ENCODE measurements at places on chromosomes 11 and 22.

DNA sequence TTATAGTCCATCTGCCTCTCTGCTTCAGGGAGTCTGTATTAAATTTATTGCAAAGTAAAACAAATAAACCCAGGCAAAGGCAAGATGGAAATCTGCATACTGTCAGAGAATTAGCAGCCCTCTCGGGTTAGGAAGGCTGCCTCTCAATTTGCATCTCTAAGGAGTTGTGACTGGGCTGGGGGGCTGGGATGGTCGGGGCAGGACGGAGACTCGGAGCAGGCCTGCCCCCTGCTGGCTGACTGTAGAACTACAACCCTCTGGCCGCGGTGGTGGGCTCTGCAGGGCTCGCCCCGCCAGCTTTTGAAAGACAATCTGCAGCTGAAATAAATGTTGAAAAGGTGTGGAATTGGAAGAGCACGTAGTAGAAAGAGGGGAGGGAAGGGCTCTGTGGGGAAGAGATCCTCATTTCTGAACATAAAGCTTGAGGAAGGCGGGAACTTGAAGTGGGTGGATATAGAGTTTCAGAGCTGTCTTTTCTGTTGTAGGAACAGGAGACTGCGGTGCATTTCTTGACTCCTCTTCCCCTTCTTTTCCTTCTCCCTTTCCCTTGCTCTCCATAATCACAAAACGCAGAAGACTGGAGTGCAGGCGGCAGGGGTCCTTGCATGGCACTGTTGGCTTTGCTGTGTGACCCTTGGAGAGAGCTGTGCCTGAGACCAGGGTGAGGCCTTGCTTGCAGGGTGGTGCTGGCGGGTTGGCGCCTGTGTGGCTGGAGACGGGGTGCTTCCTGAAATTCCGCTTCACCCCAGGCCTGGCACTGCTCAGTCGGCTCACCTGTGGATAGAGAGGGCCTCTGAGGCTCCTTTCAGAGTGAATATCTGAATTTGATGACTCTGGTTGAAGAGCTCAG is 22.6 kb upstream of the PKNOX2 start:
- peak; percentile 88 for DNase-seq

DNA sequence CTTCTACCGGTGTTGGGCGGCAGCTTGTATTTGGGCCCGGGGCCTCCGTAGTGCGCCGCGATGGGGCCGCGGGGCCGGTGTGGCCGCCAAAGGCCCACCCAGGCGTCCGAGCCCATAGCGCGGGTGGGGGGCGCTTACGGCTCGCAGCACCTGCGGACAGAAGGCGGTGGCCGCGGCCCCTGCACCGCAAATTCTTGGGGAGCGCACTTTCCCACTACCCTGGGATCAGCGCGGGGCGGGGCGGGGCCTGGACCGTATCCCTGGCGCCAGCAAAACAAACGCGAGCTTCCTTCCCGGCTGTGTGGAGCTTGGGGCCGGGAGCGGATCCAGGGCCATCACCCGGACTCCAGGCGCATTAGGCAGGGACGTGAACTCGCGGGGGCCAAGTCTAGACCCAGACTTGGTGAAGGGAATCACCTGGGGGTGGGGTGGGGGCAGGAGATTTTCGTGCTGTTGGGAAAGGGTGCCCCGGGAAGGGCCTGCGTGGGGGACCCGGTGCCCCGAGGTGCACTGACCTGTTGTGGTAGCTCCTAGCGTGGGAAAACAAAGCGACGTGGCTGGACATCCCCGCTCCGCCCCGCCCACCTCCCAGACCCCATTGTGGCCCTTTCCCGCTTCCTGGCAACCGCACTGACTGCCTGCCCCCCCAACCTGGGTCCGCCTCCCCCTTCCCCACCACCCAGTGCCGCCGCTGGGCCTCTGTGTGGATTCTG is 2.3 kb upstream of the TYMP start:
- no peak for DNase-seq

DNA sequence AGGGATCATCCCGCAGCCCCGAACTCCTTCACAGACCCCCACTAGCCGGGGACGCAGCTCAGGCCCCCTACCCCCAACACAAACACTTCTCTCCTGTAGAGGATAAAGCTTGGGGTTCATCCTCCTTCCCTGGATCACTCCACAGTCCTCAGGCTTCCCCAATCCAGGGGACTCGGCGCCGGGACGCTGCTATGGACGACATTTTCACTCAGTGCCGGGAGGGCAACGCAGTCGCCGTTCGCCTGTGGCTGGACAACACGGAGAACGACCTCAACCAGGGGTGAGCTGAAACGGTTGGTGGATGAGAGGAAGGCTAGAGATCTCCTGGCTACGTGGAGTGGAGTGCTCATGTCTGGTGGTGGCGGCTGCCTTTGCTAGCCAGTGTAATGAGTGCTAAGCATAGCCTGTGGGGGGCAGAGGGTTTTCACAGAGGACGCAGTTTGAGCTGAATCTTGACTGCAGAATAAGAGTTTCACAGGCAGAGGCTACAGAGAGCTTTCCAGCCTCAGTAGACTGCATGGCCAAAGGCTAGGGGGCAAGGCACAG is 580 bp downstream of the ILK start:
- peak; percentile 73 for DNase-seq

- DNase-seq: no peak
Measured at GRCh38 chr11:71158936-71159335, 93.4 kb downstream of the SHANK2 start.

- DNase-seq: peak; percentile 38
Measured at GRCh38 chr11:8285796-8286195, 22.1 kb upstream of the LMO1 start.

DNA sequence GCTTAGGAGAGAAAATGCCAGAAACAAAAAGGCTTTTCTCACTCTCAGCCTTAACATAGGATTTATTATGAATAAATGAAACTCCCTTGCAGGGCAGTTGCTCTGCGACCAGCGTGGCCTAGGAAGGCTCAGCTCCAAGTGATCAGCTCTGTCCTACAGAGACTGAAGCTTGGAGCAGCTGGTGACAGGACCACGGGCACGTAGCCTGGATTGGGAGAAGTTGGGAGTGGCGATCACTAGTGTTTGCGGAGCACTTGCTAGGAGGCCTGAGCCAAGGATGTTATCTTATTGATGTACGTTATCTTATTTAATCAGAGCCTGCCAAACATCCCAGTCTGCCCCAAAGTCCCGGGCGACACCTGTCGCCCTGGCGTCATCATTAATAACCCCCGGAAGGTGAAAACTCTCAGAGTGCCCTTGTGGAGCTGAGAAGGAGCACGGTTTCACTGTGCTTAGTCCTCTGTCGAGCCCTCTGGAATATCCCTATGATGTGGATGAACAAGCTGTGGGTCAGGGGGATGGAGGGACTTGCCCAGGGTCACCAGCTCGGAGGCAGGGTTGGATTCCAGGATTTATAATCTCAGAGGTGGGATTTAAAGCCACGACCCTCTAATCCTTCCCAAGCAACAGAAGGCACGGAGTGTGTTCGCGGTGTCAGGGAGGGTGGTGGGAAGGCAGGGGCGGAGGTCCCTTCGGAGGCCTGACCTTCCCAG is 40.8 kb upstream of the SMIM38 start:
- DNase-seq: no peak

- no peak for DNase-seq
Measured at GRCh38 chr22:44131412-44131811, 49.3 kb upstream of the PARVG start.

DNA sequence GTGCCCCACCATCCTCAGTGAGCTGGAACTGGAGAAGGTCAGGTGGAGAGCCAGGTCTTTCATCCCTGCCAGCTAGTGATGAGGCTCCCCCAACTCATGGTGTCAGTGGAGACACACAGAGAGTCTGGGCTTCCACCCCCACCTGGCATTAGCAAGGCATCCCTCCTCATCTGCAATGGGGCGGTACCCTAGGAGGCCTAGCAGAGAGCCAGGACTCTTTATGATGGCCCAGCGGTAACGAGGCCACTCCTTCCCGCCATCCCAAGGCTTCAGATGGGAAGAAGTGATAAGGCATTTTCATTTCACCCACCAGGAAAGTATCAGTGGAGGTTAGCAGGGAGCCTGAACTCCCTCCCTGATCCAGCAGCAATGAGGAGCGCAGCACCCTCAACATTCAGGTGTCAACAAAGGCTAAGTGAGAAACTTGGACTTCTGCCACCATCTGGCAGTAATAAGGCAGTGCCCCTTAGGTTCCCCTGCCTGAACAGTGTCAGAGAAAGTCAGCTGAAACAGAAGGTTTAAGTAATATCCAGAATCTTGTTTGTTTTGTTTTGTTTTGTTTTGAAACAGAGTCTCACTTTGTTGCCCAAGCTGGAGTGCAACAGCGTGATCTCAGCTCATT is 40.5 kb upstream of the FBLN1 start:
- DNase-seq: no peak

- DNase-seq: no peak
Measured at GRCh38 chr11:24963852-24964251, 467.0 kb downstream of the LUZP2 start.

DNA sequence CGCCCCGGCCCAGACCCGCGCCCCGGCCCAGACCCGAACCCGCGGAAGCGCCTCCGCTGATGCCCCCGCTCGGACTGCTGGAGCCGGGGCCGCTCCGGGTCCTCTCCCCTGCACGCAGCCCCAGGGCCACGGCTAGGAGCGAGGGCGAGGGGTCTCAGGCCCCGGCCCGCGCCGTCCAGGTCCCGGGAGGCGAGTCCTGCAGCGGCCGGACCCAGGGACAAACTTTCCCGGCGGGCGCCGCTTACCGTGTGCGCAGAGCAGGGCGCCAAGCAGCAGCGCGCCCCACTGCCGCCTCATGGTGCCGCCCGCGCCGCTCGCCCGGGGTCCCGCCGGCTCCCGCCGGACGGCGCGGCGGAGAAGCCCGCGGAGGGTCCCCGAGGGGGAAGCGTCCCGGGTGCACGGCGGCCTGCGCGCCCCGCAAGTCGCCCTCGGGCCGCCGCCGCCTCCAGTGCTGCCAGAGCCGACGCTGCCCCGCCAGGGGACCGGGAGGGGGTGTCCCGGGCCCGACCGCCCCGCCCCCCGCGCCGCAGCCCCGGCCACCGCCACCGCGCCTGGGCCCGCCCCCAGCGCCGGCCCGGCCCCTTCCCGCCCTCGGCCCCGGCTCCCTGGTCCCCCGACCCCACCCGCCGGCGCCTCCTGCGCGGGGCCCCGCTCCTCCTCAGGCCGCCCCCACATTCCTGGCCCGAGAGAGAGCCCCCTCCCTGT is at the start of gene LRP4:
Gene LRP4, minus strand, starts transcription at position 468 of the 705 bp plus-strand sequence. Its CDS starts 171 bp downstream, at position 297.
- DNase-seq: peak; percentile 73

DNA sequence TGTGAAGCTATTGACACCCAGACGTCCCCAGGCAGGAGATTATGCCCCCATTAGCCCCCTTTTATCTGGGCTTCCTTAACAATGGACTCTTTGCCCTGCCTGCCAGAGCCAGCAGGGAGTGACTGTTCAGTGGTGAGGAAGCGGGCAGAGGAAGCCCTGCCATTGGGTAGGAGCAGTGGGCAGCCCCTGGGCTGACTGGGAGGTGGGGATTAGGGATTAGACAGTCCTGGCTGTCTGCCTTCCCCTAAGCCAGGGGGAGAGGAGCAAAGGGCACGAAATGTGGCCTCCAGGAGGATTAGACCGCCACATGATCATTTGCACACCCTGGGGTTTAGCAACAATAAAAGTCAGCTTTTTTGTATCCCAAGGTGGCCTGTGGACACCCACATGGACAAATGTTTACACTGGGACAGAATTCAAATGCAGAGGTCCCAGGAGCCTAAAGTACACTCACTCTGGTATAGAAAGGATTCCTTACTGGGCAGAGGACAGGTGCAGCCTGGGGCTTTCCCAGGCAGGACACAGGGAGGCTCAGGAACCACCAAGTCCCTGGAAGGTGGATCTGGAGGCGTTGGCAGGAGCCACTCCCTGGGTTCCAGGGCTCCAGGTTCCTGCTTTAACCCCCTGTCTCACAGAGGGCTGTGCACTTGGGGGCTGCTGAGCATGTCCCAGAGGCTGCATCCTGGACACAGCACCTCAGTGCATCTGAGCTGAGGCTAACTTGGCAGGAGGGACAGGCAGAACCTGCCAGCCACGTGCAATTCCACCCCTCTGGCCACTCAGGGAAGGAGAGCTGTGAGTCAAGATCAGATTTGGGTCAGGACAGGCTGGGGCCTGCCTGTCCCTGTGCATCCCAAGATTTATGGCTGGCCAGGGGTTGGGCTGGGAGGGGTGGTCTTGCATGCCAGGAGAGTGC is 2.1 kb downstream of the PNPLA3 start:
- DNase-seq: no peak

GRCh38 chr22:31272522-31273446 is 19.5 kb downstream of the PIK3IP1 start:
- DNase-seq: no peak

- DNase-seq: peak; percentile 89
Measured at GRCh38 chr22:26658671-26659478, 1.5 kb downstream of the MIAT start.

- no peak for DNase-seq
Measured at GRCh38 chr11:64333556-64333955, 6.4 kb upstream of the CCDC88B start.

DNA sequence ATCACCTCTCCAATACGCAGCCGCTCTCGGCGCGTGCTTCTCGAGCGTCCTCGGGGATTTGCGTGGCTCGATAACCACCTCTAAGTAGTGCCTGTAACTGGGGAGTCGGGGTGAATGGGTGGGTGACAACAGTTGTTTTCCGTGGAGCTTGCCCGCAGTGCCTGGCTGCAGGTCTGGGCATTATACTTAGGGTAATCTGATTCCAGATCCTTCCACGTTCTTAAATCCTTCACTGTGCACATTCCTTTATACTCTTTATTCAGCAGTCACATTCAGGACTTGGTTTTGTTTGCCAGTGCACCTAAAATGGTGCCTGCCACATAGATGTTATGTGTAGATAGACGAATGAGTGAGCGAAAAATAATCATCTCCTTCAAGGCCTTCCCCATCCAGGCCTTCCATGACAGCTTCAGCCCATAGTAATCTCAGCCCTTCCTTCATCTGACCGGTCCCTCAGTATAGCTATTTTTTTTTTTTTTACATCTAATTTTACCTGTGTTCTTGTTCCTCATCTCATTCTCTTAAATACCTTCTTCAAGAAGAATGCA is 602 bp downstream of the NAT10 start:
- DNase-seq: no peak

DNA sequence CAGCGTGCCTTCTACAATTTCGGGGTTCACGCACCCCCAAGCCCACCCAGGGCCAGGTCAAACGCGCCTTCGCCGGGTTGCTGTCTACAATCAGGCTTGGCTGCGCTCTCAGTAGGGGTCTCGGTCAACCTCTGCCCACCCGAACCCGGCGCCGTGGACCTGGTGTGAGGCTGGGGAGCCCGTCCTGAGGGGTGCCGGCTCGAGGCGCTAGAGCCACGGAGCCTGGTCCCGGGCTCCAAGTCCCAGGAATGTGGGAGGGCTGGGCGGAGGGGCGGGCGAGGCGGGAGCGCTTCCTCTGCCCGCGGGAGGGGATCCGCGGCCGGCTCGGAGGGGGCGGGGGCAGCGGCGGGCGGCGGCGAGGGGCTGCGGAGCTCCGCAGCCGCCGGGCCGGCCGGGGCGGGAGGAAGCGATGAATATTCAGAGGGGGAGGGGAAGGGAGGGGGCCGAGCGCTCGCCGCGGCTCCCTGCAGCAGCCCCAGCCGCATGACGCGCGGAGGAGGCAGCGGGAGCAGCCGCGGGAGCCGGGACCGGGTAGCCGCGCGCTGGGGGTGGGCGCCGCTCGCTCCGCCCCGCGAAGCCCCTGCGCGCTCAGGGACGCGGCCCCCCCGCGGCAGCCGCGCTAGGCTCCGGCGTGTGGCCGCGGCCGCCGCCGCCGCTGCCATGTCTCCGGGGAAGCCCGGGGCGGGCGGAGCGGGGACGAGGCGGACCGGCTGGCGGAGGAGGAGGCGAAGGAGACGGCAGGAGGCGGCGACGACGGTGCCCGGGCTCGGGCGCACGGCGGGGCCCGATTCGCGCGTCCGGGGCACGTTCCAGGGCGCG is at the start of gene PTPRJ:
Gene PTPRJ, plus strand, starts transcription at position 472 of the 819 bp plus-strand sequence. CDS start 354 bp downstream, outside the sequence.
- DNase-seq: peak; percentile 84

GRCh38 chr11:28491431-28491830 is 383.2 kb downstream of the METTL15 start:
- no peak for DNase-seq
